ENCODE measurements at places on chromosomes 3 and 15.

DNA sequence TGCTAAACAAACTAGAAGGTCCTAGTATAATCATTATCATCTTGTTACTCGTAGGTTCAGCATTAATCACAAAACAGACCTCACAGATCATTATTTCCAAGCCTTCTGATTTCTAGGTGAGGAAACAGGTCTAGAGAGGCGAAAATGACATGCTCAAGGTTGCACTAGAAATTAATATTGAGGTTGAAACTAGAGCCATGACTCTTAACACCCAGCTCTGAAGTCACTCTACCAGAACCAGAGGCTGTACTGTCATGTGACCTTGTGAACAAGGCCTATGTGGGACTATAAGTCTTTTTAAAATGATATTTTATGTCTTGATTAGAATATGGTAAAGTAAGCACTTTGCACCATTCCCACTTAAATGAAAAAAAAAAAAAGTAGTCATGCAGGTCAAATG is 23.8 kb upstream of the FGF12 start:
- no peak overlapping the region for H3K4me3 ChIP-seq
- H3K36me3 ChIP-seq = no peaks in the 10 kb centered on the region
- H3K4me1 ChIP-seq = no peaks in the 10 kb centered on the region
- H3K27ac ChIP-seq = no peak overlapping the region
- no peaks in the 10 kb centered on the region for H3K27me3 ChIP-seq

DNA sequence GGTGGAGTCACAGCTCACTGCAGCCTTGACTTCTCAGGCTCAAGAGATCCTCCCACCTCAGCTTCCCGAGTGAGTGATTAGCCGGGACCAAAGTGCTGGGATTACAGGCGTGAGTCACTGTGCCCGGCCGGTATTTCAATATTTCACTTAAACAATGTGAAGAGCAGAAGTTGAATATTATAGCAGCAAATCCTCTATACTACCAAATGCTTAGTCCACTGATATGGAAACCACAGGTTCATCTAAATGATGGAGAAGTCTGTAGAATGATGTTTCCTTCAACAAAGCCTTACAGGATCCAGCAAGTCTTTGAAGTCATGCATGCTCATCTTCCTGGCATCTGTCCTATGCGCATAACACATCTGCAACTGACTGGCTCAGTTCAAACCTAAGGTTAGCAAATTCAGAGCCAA is 20.3 kb upstream of the UACA start:
- DNase-seq = no peak
- no peaks in the 10 kb centered on the region for H3K27me3 ChIP-seq
- no peak overlapping the region for H3K4me3 ChIP-seq
- no peak overlapping the region for H3K27ac ChIP-seq
- no peaks in the 10 kb centered on the region for H3K36me3 ChIP-seq

DNA sequence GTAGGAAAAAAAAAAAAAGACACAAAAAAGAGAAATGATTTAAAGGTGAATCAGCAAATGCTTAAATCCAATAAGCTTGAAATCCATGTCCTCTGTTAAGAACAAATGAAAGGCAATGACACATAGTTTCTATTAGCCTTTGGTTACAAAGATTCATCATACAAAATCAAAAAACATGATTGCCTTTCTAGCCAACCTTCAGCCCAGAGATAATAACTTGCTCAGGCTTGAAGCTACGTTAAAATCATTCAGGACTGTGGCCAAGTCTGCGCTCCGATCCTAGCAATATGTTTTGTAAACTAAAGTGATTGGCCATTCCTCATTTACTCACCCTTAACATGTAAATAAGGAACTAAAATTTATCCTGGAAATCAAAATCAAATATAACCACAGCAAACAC is 556.7 kb downstream of the FGF12 start:
- no peak for DNase-seq
- H3K4me1 ChIP-seq = no peaks in the 10 kb centered on the region
- H3K27ac ChIP-seq = no peak overlapping the region
- no peaks in the 10 kb centered on the region for H3K36me3 ChIP-seq
- H3K27me3 ChIP-seq = no peaks in the 10 kb centered on the region
- no peak overlapping the region for H3K4me3 ChIP-seq

DNA sequence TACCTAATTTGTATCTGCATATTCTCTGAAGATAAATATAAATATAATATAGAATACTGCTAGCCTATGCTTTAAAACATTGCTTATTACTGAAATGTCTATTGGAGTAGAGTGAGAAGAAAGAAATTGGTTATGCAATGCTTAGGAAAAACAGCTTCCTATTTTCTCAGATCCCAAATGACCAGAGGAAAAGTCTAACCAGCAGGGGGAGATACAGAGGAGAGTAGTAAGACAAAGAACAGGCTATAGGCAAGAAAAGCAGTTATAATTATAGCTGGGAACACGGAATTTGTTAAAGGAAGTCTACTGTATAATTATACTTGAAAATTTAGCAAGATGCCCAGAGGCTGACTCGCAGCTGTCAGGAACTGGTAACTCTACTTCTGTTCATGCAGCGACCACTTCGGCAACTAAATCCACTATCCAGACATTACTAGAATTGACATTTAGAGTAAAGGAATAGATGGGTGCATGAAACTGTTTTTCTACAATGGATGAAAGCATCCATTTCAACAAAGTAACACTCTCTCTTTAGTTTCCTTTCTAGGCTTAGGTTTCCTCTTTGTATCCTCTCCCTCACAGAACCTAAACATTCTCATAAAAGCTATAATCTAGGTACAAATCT is 97.2 kb downstream of the TBC1D5 start:
- H3K4me1 ChIP-seq = 0 out of 2 replicates have a peak, but pooled peaks cover 4% of the 10 kb centered on the region
- no peaks in the 10 kb centered on the region for H3K36me3 ChIP-seq
- H3K27me3 ChIP-seq = no peaks in the 10 kb centered on the region
- no peak overlapping the region for H3K27ac ChIP-seq

DNA sequence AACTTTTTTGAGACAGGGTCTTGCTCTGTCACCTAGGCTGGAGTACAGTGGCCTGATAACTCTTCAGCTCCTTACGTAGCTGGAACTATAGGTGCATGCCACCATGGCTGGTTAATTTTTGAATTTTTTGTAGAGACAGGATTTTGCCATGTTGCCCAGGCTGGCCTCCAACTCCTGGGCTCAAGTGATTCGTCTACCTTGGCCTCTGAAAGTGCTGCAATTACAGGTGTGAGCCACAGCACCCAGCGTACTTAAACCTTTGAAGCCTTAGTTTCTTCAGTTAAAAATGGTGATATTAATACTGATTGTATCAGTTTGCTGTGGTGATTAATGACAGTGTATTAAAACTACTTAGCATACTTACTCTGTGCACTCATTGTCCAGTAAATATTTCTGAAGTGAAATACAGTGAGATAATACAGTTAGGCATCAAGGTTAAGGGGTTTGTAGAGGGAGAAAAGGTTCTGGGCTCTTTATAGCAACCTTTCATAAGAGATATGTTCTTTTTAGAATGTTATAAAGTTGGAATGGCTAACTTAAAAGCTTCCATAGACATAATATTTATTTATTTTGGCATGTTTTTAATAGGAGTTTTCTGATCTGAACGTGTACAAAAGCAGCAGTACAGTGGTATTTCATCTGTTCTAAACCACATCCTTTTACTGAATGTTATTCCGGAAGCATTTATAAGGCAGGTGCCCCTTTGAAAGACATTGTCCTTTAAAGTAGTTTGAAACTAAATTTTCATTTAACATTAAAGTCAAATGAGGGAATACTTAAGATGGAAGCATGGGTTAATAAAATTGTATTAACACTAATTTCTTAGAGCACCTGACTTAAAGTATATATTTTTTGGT is 23.6 kb downstream of the NCK1 start:
- H3K4me3 ChIP-seq = no peak overlapping the region
- H3K36me3 ChIP-seq = no peaks in the 10 kb centered on the region
- H3K27ac ChIP-seq = peak overlapping the region; percentile 14
- no peaks in the 10 kb centered on the region for H3K27me3 ChIP-seq
- peak; percentile 46 for DNase-seq

DNA sequence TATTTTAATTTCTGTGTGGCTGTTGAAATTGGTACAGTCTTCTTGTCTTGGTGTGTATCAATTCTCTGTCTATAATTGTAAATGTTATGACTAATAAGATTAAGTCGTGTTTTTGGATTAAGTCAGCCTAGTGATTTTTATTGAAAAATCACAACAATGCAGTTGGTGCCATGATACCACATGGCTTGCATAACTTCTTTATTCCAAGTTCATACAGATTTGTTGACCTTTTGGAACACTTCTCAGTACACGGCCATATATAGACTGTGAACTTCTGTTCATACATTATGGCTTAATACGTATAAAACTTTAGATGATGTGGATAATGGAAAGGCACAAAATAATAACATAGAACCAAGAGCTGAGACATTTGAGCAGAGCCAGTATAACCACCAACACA is 121.2 kb upstream of the NAALADL2 start:
- no peak for DNase-seq
- H3K27me3 ChIP-seq = no peaks in the 10 kb centered on the region
- no peaks in the 10 kb centered on the region for H3K36me3 ChIP-seq
- no peak overlapping the region for H3K4me3 ChIP-seq
- no peak overlapping the region for H3K27ac ChIP-seq

DNA sequence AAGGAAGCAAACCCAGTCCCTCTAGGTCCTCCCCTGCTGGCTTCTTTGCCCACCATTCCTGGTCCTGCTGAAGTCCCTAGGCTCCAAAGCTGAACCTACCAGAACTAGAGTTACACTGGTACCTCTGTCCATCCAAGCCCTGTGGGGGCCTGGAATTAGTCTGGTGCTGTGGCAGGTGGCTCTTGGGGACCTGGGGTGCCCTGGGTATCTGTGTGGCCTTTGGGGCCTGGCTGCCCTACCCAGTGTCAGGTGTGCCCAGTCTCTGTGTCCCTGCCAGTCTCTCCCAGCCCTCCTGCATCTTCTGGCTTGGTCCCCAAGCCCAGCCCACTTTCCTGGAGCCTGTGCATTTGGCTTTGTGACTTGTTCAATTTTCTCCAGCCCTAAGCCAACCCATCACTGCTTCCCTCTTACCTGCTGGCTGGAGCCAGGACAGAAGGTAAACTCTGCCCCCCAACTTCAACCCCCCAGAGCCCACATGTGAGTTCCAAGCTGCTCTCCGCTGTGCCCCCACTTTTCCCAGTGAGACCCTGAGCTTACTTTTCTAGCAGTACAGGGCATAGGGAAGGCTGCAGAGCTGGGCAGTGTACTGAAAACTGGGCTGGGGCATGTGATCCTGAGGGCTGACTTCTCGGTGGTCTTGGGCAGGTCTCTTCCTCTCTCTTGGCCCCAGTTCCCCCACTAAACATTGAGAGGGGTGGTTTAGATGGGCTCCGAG is 28.3 kb upstream of the HHATL start:
- H3K4me1 ChIP-seq = 0 out of 2 replicates have a peak, but pooled peaks cover 3% of the 10 kb centered on the region
- H3K27ac ChIP-seq = no peak overlapping the region
- no peaks in the 10 kb centered on the region for H3K27me3 ChIP-seq
- H3K4me3 ChIP-seq = no peak overlapping the region
- no peak for DNase-seq

DNA sequence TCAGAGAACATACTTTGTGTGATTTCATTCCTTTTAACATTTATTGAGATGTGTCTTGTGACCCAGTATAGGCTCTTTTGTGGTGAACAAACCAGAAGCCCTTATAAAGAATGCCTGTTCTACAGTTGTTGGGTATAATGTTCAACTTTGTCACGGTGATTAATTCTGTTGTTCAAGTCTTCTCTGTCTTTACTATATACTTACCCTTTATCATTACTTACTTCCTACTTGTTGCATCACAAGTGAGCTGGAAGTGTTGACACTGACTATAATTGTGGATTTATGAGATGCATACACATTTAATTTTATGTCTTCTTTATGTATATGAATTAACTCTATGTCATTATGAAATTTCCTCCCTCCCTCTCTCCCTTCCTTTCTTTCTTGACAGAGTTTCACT is 59.7 kb upstream of the TBL1XR1 start:
- no peaks in the 10 kb centered on the region for H3K36me3 ChIP-seq
- no peak overlapping the region for H3K27ac ChIP-seq
- H3K4me3 ChIP-seq = no peak overlapping the region

DNA sequence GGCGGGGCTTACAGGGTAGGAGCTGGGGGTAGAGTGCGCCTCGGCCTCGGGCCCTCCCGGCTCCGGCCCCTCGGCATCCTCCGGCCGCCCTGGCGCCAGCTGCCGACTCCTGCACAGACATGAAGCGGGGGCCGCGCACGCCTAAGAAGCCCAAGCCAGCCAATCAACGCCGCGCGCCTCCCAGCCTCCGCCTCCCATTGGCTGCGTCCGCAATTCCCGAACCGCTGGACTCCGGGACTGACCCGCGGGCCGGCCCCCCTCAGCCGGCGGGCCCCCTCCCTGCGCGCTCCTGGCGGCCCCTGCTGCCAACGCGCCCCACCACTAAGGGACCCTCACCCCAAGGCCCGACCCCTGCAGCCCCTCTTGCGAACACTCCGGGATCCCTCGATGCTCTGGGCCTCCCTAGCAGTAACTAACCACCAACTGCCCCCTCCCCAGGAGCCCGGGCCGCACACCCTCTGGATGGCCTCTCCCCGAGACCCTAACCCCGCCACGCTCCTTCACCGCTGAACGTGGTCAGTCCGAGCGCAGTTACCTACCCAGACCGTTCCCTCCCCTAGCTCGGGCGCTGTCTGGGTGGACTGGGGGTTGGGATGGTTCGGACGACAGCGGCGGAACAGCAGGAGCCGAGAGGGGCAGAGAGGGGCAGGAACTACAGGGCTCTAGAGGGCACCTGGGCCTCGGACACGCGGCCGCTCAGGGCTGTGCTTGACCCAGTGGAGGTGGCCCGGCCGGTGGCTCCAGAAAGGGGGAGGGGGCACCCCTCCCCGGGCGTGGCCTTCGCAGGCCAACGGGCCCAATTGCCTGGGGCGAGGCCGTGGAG is 5.0 kb downstream of the GATA2 start:
- H3K27ac ChIP-seq = no peak overlapping the region
- 0 out of 2 replicates have a peak, but pooled peaks cover 4% of the 10 kb centered on the region for H3K4me1 ChIP-seq
- peaks cover 100% of the 10 kb centered on the region for H3K27me3 ChIP-seq
- H3K4me3 ChIP-seq = peak overlapping the region; percentile 67
- H3K36me3 ChIP-seq = no peaks in the 10 kb centered on the region
- DNase-seq = peak; percentile 53

DNA sequence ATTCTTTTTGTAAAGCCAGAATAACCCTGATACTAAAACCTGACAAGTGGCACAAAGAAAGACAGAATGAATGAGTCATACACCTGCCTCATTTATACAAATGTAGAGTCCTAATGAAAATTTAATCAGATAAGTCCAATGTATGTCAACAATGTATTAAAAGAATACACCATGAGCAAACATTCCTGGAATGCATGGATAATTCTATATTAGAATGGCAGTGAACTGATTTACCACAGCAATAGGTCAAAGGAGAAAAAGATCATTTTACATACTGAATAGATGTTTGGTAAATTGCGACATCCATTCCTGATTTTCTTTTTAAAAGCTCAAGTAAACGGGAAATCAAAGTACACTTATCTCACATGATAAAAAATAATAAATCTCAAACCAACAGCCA is 11.2 kb upstream of the LOXL1 start:
- H3K27me3 ChIP-seq = peaks cover 3% of the 10 kb centered on the region
- no peaks in the 10 kb centered on the region for H3K4me1 ChIP-seq
- no peaks in the 10 kb centered on the region for H3K36me3 ChIP-seq
- H3K4me3 ChIP-seq = no peak overlapping the region
- no peak overlapping the region for H3K27ac ChIP-seq

All from MM.1S (cell line).